ENCODE measurements at places on chromosomes 2 and 18.

- DNase-seq: no peak
Measured at GRCh38 chr2:51722311-51722710, 690.4 kb upstream of the NRXN1 start.

DNA sequence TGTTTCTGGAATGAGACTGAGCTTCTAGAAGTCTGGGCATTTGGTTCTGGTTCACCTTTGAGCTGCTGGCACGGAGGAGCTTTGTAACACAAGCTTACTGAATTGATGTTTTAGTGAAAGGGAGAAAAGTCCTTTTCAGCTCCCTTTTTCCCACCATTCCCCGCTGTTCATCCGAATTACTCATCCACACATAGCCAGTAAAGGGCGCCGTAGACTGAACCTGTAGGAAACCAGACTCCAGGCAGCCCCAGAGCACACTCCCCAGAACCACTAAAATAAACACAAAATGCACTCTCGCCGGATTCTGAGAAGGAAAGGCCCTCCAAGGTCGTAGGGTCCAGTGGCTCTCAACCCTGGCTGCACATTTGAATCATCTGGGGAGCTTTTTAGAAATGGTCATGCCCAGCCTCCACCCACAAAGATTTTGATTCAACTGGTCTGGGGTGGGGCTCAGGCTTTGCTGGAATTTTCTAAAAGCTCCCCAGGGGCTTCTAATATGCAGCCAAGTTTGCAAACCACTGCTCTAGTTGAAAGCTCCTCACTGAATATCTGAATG lies 29.6 kb downstream of the TCF7L1 start:
- DNase-seq: no peak

- DNase-seq: no peak
Measured at GRCh38 chr2:55116966-55117365, 66.7 kb upstream of the RTN4 start.

DNA sequence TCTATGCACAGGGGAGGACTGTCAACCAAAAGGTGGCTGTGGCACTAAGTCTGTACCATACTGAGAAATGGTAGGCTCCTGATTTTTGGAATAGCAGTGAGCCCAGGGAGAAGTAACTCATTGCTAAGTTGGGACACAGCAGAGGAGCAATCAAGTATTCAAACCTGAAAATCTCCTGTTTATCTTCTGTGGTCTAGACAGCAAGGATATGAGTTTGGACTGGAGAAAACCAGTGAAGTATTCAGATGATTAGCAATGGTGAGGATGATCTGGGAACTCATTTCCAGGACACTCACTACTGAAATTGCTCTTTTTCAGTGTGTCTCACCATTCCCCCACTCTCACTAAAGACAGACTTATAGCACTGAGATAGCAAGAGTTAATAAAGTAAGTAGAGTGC lies 112.0 kb downstream of the GULP1 start:
- DNase-seq: no peak

GRCh38 chr2:48750128-48750739 lies 5.3 kb downstream of the LHCGR start:
- DNase-seq: no peak

- DNase-seq: no peak
Measured at GRCh38 chr2:149080971-149081370, 42.5 kb downstream of the LYPD6B start.

- no peak for DNase-seq
Measured at GRCh38 chr2:55010149-55010591, 40.1 kb downstream of the RTN4 start.
